ENCODE measurements at places on chromosomes 1 and 21.

DNA sequence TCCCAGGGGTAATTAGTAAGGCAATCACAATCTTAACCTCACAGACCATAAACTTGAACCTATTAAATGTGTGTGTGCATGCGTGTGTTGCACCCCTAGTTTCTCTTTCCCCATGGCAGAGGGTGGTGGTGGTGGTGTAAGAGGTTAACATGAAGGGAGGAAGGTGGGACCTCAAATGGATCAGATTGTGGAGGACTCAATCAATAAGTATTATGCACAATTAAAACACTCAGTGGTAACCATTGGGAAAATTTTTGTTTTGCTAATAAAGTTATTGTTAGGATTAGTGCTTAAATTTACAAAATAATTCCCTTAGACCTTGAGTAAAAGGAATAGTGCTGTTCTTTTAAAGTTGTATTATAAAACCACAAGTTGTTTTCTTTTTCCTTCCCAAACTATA lies 283.0 kb downstream of the OLFM3 start:
- DNase-seq, result no peak

- no peak for DNase-seq
Measured at GRCh38 chr1:46171351-46171750, 3.5 kb upstream of the TSPAN1 start.

GRCh38 chr1:28781305-28781704 lies 30.7 kb upstream of the OPRD1 start:
- no peak for DNase-seq

GRCh38 chr1:157442065-157442464 lies 110.2 kb downstream of the FCRL5 start:
- no peak for DNase-seq

- no peak for DNase-seq
Measured at GRCh38 chr21:40060083-40060677, 192.9 kb downstream of the PCP4 start.

- DNase-seq, result no peak
Measured at GRCh38 chr21:22363504-22363903, 1365.3 kb downstream of the NCAM2 start.

Measured in right forelimb (tissue), 1 donor.